NCI-H1436 treated with DMSO at 0.1 percent for 48 hours (cell line): ENCODE measurements at places on chromosomes 5 and 9.

DNA sequence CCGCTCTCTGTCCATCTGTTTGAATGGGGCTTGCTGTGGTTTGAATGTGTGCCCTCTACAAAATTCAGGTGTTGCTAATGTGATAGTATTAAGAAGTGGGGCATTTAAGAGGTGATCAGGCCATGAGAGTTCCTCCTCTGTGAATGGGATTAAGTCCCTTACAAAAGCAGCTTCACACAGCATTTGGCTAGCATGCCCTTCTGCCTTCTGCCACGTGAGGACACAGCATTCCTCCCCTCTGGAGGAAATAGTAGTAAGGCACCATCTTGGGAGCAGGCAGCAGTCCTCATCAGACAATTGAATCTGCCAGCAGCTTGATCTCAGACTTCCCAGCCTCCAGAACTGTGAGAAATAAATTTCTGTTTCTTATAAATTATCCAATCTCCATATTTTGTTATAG is 540.2 kb downstream of the CSNK1G3 start:
- DNase-seq, result no peak

- DNase-seq, result no peak
These were observed 13.2 kb downstream of the TICAM2 start for GRCh38 chr5:115589043-115589442.

DNA sequence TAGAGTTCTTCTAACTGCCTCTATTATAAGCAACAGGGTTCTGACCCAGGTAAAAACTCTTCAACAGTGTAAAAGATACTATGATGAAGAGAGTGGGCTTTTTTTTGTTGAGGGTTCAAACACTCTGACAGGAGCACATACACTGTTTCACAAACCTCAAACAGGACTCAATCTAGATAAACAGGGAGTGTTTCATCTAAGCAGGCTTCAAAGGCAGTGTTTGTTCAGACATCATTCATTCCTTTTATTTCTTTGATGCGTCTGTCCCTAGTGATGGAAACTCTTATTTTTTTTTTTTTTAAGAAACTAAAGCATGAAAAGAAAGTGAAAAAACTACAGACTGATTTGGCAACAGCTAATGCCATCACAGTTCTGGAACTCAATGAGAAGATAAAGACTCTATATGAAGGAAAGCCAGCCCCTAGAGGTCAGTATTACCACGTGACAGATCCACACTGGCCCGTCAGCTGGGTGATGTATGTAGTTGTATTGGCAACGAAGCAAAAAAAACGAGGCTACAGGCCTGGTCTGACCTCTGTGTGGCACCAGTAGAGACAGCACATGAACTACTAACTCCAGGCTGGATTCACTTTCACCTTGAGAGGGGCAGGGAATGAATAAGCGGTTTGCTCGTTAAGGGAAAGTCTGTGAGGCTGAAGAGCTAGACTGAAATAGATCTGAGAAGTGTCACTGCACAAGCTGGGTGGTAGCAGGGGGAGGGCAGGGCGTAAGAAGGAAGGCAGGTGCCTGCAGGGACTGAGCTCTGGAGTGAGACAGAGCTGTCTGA is 172.2 kb downstream of the CCDC192 start:
- no peak for DNase-seq

- DNase-seq, result no peak
These were observed 212.6 kb downstream of the SPATA31D1 start for GRCh38 chr9:82201196-82201595.

- DNase-seq, result no peak
These were observed 118.8 kb upstream of the RPS23 start for GRCh38 chr5:82396871-82397514.

- DNase-seq, result no peak
These were observed 141.8 kb downstream of the MUSK start for GRCh38 chr9:110810262-110810976.

- DNase-seq, result no peak
These were observed 530.5 kb downstream of the SEMA5A start for GRCh38 chr5:9015260-9015936.

GRCh38 chr5:141941779-141942178 is 16.2 kb downstream of the PCDH12 start:
- DNase-seq, result no peak

DNA sequence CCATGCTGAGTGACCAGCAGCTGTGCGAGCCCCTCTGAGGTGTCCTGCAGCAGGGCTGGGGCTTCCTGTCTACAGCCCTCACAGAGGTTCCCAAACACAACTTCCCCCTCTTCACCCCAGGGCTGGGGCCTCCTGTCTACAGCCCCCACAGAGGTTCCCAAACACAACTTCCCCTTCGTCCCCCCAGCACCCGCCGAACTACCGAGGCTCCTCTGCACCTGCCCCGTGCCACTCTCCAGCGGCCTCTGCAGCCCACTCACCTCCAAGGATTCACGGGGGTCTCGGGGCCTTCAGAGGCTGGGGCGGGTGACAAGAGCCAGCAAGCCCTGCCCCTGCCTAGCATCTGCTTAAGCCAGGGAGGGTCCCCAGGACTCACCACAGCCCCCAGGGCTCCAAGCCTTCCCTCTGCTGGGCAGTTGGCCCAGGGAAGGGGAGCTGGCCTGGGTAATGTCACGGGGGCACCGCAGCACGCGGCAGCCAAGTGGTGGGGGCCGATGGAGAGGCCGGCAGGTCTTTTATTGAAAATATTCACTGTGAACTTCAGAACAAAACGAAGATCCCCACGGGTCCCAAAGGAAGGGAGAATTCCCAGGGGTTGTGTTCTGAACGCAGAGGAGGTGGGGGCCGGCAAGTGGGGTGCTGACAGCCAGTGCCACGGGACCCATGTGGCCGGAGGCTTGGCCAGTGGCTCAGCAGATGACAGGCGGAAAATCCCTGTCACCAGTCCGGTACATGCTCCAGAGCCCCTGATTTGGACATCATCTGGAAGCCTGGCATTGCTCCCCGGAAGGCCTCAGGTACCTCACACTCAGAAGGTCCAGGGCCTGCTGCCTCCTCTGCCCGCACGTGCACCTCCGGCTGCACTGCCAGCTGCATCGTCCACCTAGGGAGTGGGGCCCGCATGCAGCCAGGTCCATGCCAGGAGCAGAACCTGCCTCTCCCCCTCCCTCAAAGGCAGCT is 125.3 kb downstream of the ADAMTS2 start:
- DNase-seq, result no peak

DNA sequence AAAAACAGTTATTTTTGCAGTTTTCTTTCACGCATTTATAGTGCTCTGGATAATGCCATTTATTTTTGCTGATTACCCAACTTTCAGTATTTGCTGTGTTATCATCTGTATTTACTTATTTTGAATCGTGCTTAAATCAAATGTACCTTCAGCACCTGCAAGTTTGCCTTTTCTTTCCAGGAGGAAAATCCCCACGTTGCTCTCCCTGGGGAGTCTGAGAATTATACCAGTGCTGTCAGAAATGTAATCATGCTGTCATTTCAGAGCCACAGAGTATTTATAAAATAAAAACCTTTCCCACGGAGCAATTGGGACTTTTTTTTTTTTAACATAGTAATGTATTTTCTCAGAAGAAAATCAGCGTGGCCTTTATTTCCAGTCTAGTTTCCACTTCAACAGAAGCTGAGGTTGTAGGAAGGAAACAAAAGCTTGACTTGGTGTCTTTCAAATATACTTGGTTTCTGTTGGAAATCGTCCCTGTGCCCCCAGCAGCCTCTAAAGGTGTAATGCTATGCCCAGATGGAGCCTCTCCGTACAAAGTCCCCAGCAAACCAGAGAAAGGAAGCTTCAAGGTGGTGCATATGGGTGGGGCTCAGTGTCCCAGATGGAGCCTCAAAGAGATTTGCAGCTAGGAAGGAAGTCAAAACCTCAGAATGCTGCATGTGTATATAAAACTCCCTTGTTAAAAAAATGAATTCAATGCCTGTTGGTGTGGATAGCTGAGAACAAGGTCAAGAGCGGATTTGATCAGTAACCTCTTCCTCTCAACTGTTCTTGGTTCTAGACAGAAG is 2.1 kb downstream of the GPR150 start:
- no peak for DNase-seq

GRCh38 chr5:38551030-38552017 is 5.1 kb downstream of the LIFR start:
- DNase-seq, result no peak

DNA sequence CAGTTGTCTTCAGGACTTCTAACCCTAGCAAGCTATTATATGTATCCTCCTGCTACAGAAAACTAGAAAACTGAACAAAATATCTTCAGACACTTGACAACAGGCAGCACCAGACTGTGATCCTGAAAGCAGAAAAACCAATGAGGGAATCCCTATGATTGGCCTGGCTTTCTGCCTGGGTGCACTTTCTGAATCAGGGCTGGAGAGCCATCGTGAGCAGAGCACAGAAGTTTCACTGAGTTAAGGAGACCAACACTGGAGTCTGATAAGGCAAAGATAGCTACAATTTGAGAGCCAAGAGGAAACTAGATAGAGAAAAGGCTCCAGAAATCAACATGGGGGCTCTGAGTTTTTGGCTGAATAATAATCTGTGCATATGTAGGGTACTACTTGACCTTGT is 106.5 kb downstream of the FANCC start:
- DNase-seq, result no peak

DNA sequence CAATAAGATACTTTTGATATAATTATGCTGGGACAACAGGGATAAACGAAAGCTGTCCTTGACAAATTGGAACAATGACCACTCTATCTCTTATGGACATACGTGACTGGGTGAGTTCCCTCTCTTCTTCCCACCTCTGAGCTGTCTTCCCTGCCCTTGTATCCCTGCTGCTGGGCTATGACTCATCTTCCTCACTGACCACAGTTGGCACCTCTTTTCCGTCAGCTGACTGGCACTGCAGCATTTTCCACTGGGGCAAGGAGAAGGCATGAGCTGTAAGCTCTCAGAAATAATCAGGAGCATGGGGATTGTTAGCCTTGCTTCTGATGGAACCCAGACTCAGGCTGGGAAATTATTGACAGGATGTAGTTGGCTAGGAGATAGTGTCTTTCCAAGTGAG is 48.7 kb downstream of the PCSK1 start:
- no peak for DNase-seq

- no peak for DNase-seq
These were observed 66.9 kb downstream of the ZCCHC7 start for GRCh38 chr9:37187292-37187691.

DNA sequence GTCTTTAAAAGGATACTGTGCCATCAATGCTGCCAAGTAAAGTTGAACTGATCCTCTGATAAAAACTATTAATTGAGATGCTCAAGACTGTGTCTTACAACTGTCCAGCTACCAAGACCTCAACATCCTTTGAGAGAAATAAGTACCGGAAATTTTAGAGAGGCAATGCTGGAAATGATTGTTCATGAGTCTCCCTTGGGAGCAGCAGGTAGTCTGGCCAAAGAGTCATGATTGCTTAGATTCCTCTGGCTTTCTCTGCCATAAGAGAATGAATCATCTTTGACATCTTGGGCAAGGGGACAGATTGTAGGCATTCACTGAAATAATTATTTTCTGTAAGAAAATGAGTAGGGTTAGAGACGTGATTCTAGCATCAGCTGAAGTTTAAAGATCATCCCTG is 466.6 kb upstream of the DAB2 start:
- DNase-seq, result no peak

DNA sequence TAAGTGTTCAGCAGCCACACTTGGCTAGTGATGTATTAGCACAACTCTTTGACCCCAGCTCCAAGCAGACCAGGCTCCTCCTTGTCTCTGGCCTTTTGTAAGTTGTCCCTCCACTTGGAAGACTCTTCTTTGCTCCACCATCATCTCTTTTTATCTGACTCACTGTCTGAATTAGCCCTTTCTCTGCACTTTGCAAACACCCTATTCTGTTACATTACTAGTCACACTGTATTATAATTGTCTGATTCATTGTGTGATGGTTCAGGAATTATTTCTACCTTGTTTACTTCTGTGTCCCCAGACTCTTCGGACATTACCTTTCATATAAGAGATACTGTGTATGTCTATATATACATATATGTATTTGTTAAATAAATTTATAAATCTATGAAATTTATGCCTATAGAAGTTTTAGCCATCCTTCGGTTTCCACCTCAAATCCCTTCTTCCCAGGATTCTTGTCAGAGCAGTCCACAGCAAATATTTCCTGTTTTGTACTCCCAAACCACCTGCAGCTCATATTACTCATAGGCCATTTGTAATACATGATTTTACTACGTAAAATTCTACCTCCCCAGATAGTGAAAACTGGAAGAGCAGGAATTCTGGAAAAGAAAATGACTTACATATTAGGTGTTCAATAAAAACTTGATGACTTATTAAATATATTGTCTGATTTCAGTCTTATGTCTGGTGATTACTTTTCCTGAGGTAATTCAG is 69.0 kb downstream of the MTAP start:
- DNase-seq, result no peak

GRCh38 chr9:81636255-81636599 is 53.1 kb downstream of the TLE1 start:
- no peak for DNase-seq

DNA sequence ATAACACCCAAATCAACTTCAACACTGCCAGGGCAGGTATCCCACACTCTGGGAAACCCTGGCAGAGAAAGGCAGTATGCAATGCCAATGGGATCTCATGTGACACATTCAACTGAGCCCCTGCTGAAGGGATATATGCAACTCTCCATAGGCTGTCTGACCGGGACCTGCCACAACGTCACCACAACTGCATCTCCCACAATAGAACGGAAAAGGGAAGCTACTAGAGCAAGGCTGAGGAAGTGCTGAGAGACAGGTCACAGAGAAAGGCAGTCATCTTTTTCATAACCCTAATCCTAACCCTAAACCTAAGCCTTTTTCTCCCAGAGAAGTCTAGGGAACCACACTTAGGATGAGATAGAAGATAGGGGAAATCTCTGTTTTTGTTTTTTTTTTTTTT is 345.9 kb upstream of the CD180 start:
- DNase-seq, result no peak

- DNase-seq, result no peak
These were observed 85.6 kb downstream of the DAB2IP start for GRCh38 chr9:121736934-121737462.

GRCh38 chr9:123795336-123795735 is 134.6 kb downstream of the DENND1A start:
- no peak for DNase-seq

- DNase-seq, result no peak
These were observed 87.9 kb downstream of the FBXL7 start for GRCh38 chr5:15587916-15588315.

GRCh38 chr9:118618084-118618483 is 751.2 kb downstream of the BRINP1 start:
- no peak for DNase-seq

GRCh38 chr5:173859408-173860159 is 28.6 kb upstream of the CPEB4 start:
- no peak for DNase-seq

DNA sequence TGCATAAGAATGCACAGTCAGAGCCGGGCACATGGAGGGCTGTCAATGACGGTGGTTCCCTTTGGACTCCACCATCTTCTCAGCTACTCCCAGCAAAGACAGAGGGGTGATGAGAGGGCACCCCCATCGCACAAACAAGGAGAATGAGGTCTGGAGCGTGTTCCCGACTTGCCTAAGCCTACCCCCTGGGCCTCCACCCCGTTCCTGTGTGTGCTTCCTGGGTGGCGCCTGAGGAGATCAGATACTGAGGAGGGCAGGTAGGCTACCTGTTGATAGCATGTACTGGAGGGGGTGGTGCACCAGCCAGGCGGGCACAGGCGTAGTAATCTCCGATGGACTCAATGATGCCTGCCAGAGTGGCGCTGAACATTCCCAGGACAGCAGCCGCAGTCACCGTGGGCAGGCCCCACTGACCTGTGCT is 4.1 kb downstream of the SLC23A1 start:
- DNase-seq, result no peak
